Activated naive CD8-positive, alpha-beta T cell treated with anti-CD3 and anti-CD28 coated beads, Interleukin-2, amount 10 ng/mL, durations not matched to agents 7 days and 5 days (primary cell): ENCODE measurements at places on chromosomes 2 and 18. TPM values are rescaled to one million over a fixed set of nuclear protein-coding genes. Genes with fewer than 3 reads are reported as not detected.

UGT1A8 gene
- total RNA-seq = not detected

IL36G gene
- not detected for total RNA-seq

BOLA3 gene
- 47.7 TPM for total RNA-seq

DNA sequence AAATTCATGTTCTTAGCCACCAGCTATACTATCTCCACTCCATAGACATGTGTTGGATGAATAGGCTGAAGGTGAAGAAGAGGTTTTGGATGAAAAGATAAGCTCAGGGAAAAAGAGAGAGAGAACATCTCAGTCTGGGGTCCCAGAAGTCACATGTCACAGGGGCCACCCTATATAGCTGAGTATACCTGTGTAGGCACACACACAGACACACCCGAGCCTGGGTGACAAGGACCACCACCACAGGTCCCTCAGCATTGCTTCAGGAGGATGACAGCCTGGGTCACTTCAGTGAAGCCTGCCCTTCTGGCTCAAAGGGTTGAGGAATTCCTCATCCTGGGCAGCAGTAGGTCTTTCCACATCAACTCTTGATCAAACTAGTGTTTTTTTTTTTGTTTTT is 56.2 kb downstream of the POLR1A start:
- H3K4me3 ChIP-seq = no peak overlapping the region
- DNase-seq = peak; percentile 6
- peaks cover 22% of the 10 kb centered on the region for H3K36me3 ChIP-seq

- no peak overlapping the region for H3K27ac ChIP-seq
- H3K4me1 ChIP-seq = no peaks in the 10 kb centered on the region
- peaks cover 6% of the 10 kb centered on the region for H3K27me3 ChIP-seq
- no peak overlapping the region for H3K4me3 ChIP-seq
These were observed 199.4 kb downstream of the GBX2 start for GRCh38 chr2:235968616-235969324.

- peaks cover 4% of the 10 kb centered on the region for H3K36me3 ChIP-seq
- H3K27me3 ChIP-seq = no peaks in the 10 kb centered on the region
- DNase-seq = no peak
- no peak overlapping the region for H3K4me3 ChIP-seq
These were observed 143.7 kb downstream of the IRS1 start for GRCh38 chr2:226655871-226656270.

GRCh38 chr2:211423018-211423417 is 866.6 kb downstream of the CPS1 start:
- H3K27me3 ChIP-seq = no peaks in the 10 kb centered on the region
- no peaks in the 10 kb centered on the region for H3K36me3 ChIP-seq
- H3K4me1 ChIP-seq = no peaks in the 10 kb centered on the region
- no peak for DNase-seq

DNA sequence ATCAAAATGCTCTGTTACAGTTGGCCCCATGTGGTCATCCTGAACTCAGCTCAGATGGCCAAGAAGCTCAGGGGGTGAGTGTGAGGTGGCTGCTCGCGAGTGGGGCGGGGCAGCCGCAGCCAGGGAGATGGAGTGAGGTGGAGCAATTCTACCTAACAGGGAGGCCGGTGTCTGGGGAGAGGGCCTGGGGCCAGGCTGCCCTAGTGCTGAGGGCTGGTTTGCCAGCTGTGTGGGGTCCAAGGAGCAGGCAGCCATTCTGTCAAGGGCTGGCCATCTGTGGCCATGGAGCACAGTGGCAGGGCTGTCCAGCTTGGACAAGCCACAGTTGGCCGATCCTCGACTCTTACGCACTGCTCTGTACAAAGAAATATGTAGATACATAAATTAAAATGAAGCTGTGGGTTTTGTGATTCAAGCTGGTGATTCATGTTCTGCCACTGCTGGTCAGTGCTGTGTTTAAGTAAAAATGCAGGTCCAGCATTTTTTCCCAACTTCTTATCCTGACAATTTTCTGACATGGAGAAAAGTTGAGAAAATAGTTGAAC is 82.1 kb downstream of the HS6ST1 start:
- DNase-seq = no peak
- H3K4me3 ChIP-seq = no peak overlapping the region
- H3K27ac ChIP-seq = no peak overlapping the region
